Activated naive CD4-positive, alpha-beta T cell (primary cell): ENCODE measurements at places on chromosomes 2 and 18.

GRCh38 chr2:47842846-47843245 lies 59.9 kb downstream of the MSH6 start:
- no peak for DNase-seq

DNA sequence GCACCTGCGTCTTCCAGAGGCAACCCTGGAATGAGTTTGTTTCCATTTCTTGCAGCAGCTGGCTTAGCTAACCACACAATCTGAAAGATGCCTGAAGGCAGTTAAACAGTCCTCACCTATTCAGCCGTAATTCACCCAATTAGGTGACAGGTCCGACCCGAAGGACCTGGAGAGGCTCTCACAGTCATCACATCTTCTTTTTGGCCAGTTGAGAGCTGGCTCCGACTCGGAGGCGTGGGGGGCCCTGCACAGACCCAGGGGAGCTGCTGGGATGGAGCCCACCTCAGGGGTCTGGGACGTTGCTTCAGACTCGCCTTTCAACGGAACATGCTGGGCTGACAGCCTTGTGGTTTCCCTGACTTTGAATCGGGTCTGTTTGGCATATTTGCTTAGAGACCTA lies 187.3 kb downstream of the RTP5 start:
- DNase-seq, result no peak

GRCh38 chr2:67792191-67792590 lies 270.6 kb downstream of the C1D start:
- no peak for DNase-seq

DNA sequence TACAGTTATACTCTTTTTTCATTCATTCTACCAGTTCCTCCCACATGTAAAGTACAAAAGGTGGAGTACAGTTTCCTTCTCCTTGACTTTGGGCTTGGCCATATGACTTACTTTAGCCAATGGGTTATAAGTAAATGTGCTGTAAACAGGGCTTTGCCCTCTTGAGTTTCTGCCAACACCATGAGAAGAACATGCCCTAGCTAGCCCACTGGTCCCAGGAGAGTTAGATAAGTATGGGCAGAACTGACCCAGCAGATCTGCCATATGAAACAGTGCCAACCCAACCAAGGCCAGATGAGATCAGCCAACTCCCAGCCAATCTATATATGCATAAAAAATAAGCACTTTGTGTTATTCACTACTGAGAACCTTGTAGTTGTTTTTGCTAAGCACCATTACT lies 25.5 kb downstream of the ZC3H8 start:
- DNase-seq, result no peak

DNA sequence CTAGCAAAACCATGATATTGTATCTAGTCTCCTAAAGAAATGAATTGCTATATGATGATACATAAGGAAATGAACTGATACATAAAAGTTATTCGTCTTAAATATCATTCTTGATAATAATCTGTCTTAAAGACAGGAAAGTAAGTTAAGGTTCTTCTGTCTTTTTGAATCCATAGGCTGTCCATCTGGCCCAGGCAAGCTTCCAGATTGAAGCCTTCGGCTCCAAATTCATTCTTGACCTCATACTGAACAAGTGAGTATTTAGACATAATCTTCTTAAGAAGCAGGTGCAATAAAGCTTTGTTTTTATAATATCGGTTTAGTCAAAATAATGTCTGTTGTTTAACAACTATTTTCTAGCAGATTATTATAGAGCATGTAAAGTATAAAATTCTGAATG lies 37.7 kb downstream of the ADAM23 start:
- no peak for DNase-seq

- DNase-seq, result no peak
Measured at GRCh38 chr18:61334491-61334850, 1.2 kb downstream of the CDH20 start.

DNA sequence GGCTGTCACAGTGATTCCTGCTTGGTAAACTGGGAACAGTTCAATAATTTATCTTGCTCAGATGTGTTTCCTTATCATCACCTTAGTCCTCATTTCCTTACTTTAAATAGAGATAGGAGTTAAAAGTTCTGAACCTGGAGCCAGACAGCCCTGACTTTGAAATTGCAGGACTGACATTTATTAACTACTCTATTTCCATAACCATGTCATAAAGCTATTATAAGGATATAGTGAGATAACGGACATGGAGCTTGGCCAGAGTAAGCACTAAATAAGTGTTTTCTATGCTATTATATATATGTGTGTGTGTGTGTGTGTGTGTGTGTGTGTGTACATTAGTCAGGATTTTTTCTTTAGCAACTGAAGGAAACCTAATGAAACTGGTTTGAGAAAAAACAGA lies 13.1 kb downstream of the NT5DC4 start:
- DNase-seq, result no peak

DNA sequence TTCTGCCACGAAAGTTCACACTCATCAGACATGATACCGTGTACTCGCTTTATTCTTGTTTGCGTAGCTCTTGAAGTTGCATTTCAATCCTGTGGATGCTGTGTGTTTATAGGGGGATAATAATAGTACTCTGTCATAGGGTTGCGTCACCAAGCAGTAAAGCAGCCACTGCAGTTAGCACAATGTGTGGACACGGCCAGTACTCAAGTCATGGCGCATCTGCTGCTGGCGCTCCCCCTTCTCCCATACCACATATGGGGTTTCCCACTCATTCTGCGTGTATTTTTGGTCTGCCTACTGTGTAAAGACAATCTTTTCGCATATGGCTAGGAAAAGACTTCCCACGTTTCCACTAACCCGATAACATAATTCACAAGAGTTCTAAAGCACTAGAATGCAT lies 2.1 kb upstream of the ZBTB14 start:
- no peak for DNase-seq
